ENCODE measurements at places on chromosomes 16 and 17.

- DNase-seq, result no peak
These were observed at the start of gene ADORA2B for GRCh38 chr17:15944759-15945526. ADORA2B (plus strand) TSS chr17:15945130; CDS start chr17:15945249, 119 bp downstream.

- DNase-seq, result no peak
These were observed 7.7 kb downstream of the NKIRAS2 start for GRCh38 chr17:42027590-42027889.

GRCh38 chr17:58436805-58437239 lies 19.5 kb upstream of the RNF43 start:
- DNase-seq, result no peak

- DNase-seq, result no peak
These were observed 61.1 kb downstream of the TOM1L2 start for GRCh38 chr17:17911001-17911613.

GRCh38 chr16:58509256-58510096 lies 5.8 kb upstream of the SETD6 start:
- DNase-seq, result no peak

DNA sequence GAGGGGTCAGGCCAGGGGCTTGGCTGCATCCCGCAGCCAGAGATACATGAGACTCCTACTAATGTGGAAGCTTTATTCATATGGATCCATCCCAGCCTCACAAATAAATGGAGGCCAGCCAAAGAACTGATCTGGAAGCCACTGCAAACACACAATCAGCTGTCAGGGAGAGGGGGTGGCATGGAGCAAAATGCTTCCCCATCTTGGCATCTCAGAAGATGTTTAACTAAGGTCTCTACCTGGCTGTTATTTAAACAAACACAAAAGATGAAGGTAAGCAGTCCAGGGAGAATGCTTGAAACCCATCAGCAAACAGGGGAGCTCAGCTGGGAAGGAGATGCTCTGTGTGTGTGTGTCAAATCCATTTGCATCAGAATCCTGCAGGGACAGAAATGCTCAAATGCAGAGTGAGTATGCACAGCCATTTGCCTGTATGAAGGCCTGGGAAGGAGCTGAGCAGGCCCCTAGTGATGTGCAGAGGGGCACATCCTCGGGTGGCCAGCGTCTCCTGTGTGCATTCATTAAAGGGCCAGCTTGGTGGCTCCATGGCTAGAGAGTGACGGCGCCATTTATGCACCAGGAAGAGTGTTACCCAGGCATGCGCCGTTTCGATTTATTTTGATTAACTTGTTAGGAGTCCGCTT lies 34.2 kb upstream of the IRX3 start:
- no peak for DNase-seq

- DNase-seq, result no peak
These were observed 40.8 kb upstream of the NACA2 start for GRCh38 chr17:61631800-61632199.

- no peak for DNase-seq
These were observed 20.5 kb upstream of the MED9 start for GRCh38 chr17:17456251-17456650.

- DNase-seq, result no peak
These were observed 53.0 kb downstream of the TUBD1 start for GRCh38 chr17:59839651-59840328.

- DNase-seq, result no peak
These were observed 19.8 kb downstream of the SREBF1 start for GRCh38 chr17:17816831-17817551.

DNA sequence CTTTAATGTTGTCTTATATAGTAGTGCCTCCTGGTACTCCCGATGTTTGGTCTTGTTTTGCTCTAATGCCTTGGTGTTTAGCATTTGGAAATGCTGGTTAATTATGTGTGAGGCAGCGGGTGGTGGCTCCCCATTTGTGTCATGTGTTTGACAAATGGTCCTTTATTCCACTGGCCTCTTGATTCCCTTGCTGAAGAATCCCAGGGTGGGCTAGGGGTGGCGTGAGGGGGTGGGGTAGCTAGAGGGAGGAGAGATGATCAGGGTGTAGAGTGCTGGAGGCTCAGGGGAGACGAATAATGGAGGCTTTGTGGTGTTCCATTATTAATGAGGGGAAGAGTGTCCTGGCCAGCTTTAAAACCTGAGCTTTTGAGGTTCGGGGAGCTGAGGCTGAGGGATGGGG lies 5.4 kb downstream of the DYNLL2 start:
- DNase-seq, result no peak

- DNase-seq, result no peak
These were observed 327.6 kb downstream of the CDH13 start for GRCh38 chr16:82954224-82954929.

DNA sequence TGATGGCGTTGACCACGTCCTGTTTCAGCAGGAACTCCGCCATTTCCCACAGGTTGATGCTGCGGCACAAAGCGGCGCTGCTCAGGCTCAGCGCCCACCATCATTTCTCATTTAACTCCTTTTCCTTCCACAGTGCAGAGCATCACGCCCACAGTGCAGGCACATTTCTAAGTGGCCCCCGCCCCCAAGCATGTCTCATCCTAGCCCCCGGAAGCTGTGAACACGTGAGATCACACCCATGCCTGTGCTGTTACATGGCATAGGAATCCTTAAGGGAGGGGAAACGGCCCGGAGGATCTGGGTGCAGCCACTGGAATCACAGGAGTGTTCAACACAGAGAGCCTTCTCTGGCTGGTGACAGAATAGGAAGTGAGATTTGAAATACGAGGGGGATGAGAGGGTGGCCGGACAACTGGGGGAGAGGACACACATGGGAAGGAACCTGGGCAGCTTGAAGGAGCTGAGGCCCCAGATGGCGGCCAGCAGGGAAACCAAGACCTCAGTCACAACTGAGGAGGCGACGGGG lies 4.7 kb downstream of the NAGPA start:
- DNase-seq, result no peak

DNA sequence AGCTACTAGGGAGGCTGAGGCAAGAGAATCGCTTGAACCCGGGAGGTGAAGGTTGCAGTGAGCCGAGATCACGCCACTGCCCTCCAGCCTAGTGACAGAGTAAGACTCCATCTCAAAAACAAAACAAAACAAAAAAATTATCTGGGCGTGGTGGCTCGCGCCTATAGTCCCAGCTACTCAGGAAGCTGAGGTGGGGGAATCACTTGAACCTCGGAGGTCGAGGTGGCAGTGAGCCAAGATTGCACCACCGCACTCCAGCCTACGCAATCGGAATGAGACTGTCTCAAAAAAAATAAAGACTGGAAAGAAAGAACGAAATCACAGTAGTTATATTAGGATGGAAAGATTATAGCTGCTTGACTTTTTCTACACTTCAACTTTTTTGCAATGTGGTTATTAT lies 18.9 kb downstream of the COG1 start:
- DNase-seq, result no peak

DNA sequence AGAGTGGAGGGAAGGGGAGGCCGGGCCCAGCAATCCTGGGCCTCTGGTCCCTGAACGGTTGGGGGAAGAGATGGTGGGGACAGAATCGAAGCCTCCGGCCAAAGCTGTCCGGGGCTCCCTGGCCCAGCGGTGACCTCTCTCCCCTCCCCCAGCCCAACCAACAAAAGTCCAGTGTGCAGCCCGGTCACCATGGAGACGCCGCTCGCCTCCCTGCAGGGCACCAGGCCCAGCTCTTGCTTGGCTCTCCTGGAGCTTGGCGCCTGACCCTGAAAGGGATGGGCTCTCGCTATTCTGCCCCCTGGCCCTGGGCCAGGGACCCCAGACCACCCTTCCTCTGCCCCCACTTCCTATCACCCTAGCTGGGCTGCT lies 1.3 kb downstream of the METRN start:
- DNase-seq, result no peak

- no peak for DNase-seq
These were observed 27.3 kb downstream of the STAT5A start for GRCh38 chr17:42315402-42316156.

DNA sequence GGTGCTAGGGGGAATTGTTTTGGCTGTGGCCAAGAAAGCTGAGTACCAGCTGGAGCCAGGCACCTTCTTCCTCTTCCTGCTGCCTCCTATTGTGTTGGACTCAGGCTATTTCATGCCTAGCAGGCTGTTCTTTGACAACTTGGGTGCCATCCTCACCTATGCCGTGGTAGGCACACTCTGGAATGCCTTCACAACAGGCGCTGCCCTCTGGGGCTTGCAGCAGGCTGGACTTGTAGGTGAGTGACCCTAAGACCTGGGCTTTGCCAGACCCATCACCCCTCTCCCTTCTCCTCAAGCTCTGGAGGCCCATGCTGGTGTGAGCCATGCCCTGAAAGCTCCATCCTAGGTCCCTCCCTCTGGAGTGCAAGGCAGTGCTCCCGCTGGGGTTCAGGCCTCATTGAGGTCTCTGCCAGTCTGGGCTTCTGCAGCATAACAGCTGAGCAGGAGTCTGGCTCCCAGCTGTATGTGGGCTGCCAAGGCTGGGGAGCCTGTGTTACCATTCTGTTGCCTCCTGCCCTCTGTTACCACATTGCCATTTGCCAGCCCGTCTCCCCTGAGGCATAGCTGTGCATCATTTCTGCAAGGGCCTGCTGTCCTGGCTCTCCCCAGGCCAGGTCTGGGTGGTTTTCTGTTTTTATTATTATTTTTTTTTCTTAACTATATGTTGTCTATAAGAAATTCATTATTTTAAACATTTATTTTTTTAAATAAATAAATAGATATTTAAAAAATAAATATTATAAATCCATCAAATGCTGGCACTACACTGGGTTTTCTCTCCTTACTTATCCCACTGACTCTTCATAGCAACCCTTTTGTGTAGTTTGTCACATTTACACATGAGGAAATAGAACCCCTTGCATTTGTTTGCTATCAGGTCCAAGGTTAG lies 4.1 kb downstream of the SLC9A5 start:
- no peak for DNase-seq

GRCh38 chr17:65560628-65561451 lies 608 bp downstream of the AXIN2 start:
- DNase-seq, result peak; percentile 39

All from DMS79 (cell line).